ENCODE measurements at places on chromosomes 4 and X.

GRCh38 chrX:151984902-151985301, 10.4 kb upstream of the GABRE start:
- no peak for DNase-seq
- no peak overlapping the region for H3K4me3 ChIP-seq
- peaks cover 3% of the 10 kb centered on the region for H3K27me3 ChIP-seq
- H3K36me3 ChIP-seq, result no peaks in the 10 kb centered on the region

- H3K4me1 ChIP-seq, result no peaks in the 10 kb centered on the region
- no peak for DNase-seq
- H3K4me3 ChIP-seq, result no peak overlapping the region
- H3K27ac ChIP-seq, result no peak overlapping the region
- H3K36me3 ChIP-seq, result no peaks in the 10 kb centered on the region
- H3K27me3 ChIP-seq, result no peaks in the 10 kb centered on the region
Observed at GRCh38 chr4:35125995-35126712, 1118.2 kb downstream of the ARAP2 start.

DNA sequence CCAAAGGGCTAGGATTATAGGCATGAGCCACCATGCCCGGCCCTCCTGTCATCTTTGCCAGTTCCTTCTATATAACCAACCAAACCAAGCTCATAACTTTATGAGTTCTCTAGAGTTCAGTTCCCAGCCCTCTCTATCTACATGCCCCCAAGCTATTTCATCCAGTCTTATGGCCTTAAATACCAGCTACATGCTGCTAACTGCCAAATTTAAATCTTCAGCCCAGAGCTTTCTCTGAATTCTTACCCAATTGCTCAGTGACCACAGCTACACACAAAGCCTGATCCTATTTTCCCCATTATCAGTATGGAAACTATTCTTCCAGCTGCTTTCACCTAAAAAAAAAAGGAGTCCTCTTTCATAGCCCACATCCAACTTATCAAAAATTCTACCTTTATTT, 23.1 kb downstream of the TMEM184C start:
- peaks cover 3% of the 10 kb centered on the region for H3K27me3 ChIP-seq
- no peak overlapping the region for H3K4me3 ChIP-seq
- no peaks in the 10 kb centered on the region for H3K4me1 ChIP-seq
- H3K36me3 ChIP-seq, result peaks cover 77% of the 10 kb centered on the region
- H3K27ac ChIP-seq, result no peak overlapping the region
- DNase-seq, result no peak

GRCh38 chrX:102129473-102129872, 4.0 kb downstream of the TCEAL2 start:
- peaks cover 12% of the 10 kb centered on the region for H3K27me3 ChIP-seq
- peaks cover 13% of the 10 kb centered on the region for H3K4me1 ChIP-seq

DNA sequence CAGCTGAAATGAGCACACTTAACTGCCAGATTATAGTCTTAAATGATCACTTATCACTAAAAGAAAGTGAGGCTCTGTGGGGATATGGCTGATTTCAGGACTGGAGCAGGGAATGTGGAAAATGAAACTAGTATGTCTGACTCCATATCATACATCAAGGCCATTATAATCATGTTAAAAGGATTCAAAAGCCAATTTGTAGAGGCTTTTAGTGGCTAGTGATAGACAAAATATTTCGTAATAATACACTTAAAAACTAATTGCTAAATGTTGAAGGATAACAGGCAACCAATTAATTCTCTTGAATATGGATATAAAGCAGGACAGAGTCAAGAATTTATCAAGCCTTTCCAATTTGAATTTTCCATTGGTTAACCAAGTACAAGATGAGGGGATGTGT, 358.1 kb upstream of the NDST3 start:
- H3K36me3 ChIP-seq, result no peaks in the 10 kb centered on the region
- H3K27me3 ChIP-seq, result no peaks in the 10 kb centered on the region
- H3K27ac ChIP-seq, result no peak overlapping the region
- H3K4me3 ChIP-seq, result no peak overlapping the region
- no peak for DNase-seq

Data from nephron progenitor cell (in vitro differentiated cells).